Stimulated activated CD8-positive, alpha-beta memory T cell treated with anti-CD3 and anti-CD28 coated beads, Interleukin-7, amount 100 ng/mL, for 1 hour (primary cell): ENCODE measurements at places on chromosomes 12 and 14.

- DNase-seq, result no peak
Observed at GRCh38 chr12:96034621-96035282, 635 bp downstream of the LTA4H start.

DNA sequence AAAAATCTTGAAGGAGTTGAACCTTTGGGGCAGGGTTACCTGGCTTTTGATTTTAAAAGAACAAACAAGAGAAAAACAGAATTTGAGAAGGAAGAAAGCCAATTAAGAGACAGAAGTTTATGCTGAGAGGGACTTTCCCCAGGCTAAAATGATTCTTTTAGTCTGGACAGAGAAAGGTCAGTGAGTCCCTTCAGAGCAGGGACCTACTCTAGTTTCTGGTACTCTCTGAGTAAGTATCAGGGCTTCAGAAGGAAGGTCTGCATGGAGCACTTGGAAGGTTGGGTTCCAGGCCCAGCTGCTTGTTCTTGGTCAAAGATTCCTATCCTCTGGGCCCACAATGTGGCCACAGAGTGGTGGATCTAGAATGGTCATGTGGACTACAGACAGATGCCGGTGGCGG lies 59.6 kb downstream of the KLRG1 start:
- no peak for DNase-seq

- DNase-seq, result no peak
Observed at GRCh38 chr14:56817396-56817921, 7.2 kb upstream of the OTX2 start.

DNA sequence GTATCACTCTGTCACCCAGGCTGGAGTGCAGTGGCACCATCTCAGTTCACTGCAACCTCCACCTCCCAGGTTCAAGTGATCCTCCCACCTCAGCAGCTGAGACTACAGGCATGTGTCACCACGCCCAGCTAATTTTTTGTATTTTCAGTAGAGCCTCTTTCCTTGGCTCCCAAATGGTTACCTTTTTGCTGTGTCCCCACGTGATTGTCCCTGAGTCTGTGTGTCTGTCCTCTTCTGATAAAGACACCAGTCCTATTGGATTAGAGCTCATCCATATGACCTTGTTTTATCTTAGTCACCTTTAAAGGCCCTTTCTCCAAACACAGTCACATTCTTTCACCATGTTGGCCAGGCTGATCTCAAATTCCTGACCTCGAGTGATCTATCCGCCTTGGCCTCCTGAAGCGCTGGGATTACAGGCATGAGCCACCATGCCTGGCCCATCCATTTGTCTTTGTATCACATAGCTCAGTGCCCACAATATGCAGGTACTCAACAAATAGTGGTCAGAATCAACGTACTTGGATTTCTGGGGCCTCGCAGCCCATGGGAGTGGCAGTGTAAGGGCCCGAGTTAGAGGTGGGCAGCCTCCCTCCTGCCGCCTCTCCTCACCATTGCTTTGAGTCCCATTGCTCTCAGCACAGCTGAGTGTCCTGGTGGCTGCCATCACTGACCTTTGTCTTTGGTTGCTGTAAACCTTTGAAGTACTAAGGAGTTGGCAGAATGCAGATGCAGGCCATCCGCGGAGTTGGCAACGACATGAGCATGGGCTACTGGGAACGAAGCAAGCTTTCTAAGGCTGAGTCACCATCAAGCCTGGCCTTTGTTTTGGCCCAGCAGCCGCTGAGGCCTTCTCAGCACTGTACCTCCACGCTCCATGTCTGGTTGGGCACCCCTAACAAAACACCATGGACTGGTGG lies 9.3 kb downstream of the TPCN1 start:
- no peak for DNase-seq

- peak; percentile 92 for DNase-seq
Observed at GRCh38 chr14:105300542-105301102, at the start of gene BRF1. BRF1 (minus strand) TSS chr14:105301001; CDS start chr14:105300629, 372 bp downstream.

- no peak for DNase-seq
Observed at GRCh38 chr12:6821591-6822425, at the start of gene GPR162. GPR162 (plus strand) TSS chr12:6821821; CDS start chr12:6823899, 2,078 bp downstream.

GRCh38 chr12:28905220-28905955 lies 243.7 kb upstream of the FAR2 start:
- DNase-seq, result no peak

DNA sequence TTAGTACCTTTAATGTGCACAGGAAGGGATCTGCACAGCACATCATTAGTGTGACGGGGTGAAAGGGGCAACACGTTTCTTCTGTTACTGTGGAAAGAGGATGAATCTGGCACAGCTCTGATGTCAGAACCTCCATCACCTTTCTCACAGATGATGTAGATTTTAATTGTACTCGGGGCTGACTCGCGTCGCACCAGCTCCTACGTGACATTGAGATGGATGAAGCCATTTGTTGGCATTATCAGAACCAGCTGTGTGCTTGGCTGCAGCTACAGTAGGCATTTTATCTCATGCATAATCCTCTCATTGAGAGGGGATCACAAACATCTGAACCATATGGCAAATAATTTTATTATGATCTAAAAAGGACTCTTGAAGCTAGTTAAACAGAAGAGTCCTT lies 173.6 kb downstream of the PDZRN4 start:
- DNase-seq, result no peak

DNA sequence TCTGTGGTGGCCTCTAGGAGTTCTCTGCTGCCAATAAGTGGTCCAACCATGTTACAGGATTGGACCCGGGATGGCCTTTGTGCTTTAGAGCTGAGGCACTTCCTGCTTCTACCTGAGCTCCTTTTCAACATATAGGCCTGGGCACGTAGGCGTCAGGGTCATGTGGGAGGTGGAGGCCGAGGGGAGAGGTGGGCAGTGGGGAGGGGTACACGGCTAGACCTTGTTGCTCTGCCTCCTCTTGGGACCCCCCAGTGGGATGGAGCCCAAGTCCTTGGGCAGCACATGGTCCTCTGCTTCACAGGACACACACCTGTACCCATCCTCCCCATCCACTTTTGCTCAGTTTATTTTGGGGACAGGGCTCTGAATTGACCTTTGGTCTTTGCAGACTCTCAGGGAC lies 7.4 kb downstream of the RBP5 start:
- DNase-seq, result no peak

- no peak for DNase-seq
Observed at GRCh38 chr12:27651201-27651600, 45.0 kb upstream of the REP15 start.

DNA sequence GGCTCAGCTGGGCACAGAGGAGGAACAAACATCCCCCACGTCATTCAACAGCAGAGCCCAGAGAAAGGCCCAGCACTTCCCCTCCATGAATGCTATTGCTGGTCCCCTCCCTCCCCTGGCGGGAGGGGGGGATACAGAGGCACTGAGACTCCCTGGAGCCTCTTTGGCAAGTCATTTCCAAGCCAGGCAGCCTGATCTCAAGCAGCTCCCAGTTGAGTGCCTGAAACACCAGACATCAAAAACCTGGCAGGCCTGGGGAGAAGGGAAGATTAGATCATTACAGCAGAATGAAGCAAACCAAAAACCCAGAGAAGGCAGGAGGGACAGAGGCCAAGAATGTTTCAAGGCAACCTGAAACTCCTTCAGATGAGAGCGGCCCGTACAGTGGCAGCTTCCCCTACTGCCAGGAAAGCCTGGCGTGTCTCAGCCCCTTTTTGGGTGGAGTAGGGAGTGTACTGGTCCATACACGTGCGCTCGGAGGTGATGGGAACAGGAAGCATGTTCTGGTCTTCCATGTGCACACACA lies 92.1 kb downstream of the LRRC74A start:
- no peak for DNase-seq
